Glutamatergic neuron (in vitro differentiated cells): ENCODE measurements at places on chromosomes 12 and 14.

DNA sequence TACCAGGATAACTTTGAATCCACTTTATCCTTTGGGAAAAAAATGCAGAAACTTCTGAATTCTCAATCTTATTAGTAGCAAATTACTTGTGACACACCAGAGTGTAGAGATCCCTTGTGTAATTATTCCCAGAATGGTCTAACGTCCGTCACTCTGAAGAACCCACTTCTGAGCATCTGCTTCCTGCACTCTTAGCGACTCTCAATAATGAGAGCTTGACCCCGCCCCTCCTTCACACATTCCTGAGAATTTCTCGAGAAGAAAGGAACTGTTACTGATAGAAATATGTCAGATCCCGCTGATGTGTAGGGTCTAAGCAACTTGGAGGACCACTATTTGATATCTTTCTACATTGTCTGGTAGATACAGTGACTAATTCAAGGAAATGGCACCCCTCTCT is 218.3 kb upstream of the PDZRN4 start:
- DNase-seq, result no peak

DNA sequence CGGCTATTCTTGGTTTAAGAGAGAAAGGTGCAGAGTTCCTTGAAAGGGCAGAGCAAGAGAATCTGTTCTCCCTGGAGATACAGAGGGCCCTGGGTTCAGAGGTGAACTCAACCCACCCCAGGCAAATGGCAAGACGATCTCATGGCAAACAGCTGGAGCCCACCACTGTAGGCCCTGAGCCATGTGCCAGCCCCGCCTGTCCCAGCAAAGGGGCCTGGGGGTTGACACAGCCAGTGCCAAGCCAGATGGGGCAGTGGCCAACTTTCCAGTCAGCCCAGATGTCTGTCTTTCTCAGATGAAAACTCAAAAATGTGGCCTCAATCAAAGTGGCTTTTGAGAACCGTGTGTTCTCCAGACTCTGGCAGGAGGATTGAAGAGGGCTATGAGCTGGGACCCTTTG is 51.8 kb downstream of the ISCA2 start:
- no peak for DNase-seq

DNA sequence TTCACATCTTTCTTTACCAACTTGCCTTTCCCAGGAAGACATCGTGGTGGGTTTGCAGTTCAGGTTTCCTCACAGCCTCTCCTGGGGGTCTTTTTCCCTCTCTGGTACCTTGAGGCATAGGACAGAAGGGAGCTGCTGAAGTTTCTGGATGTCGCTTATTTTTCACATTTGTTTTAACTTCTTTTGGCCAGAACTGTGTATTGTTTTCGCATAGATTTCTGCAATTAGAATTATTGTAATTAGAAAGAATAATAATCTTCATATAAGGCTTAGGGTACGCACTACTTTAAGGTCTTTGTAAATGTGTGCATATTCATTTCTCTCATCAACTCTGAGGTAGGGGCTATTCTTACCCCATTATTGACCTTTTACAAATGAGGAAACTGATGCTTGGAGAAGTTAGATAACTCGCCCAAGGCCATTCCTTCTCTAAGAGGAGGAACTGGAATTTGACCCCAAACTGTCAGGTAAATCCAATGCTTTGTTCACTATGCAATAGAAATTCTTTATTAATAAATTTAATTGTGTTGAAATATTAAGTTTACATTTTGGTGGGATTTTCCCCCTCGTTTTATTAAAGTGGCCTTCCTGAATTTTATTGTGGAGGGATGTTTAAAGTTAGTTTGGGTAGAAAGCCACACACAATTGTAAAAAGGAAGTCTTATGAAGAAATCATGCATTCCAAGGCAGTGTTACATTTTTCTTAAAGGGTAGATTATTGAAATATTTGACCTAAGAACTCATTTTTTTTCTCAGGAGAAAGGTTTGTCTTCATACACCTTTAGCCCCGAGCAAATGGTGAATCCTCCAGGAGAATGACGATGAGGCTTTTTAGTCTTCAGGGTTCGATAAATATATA is 12.1 kb upstream of the SLC38A2 start:
- DNase-seq, result no peak

- no peak for DNase-seq
Observed at GRCh38 chr12:68199127-68199526, 26.5 kb downstream of the IL26 start.

DNA sequence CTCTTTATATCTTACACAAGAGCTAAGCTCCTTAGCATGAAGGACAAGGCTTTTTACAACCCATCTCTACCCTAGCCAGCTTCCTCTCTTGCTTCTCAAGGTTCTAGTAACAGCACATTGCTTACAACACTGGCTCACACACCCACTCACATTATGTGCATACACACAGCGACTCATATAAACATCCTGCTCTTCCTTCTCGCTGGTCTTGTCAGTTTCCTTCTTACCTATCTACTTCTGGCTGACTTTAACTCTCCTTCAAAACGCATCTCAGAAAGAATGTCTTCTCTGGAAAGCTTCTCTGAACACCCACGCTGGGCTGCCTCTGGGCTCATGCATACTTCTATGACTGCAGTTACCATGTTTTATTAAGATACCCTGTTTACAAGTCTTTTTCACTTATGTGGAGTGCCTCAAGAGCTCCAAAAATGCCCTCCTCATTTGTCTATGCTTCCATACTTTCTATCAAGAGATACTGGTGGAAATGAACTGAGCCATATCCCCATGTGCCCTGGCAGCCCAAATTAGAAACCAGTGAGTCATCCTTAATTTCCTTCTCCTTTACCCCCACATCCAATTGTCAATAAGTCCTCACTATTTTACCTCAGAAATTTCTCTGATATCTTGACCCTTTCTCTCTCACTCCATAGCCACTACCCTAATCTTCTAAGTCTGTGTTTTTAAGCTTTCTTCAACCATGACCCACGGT is 126.9 kb upstream of the KRAS start:
- DNase-seq, result no peak

GRCh38 chr12:130431176-130431575 is 93.5 kb downstream of the PIWIL1 start:
- DNase-seq, result no peak

- DNase-seq, result peak; percentile 20
Observed at GRCh38 chr14:64388533-64389285, 556 bp downstream of the MTHFD1 start.

DNA sequence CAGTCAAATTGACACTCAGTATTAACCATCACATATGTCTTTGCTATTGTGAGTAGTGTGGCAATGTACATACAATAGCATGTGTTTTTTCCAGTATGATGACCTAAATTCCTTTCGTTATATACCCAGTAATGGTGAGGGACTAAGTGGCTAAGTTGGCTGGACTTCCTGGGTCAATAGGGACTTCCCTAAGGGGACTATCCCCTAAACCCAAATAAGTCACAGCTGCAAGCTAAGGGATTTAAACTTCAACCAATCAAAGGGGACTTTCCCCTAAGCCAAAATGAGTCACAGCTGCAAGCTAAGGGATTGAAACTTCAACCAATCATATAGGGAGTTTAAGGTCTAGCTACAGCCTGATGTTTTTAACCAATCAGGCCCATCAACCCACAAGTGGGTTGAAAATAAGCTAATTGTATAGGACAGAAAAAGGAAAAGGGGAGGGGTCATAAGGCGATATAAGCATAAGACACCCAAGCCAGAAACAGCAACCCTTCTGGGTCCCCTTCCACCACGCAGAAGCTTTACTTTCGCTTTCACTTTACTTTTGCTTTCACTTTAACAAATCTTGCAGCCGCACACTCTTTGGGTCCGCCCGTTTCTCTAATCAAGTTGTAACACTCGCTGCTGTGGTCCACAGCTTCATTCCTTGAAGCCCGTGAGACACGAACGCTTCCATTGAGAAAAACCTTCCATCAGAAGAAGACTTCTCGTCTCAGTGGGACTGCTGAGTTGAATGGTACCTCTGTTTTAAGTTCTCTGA is 404.4 kb downstream of the FLRT2 start:
- DNase-seq, result no peak

- no peak for DNase-seq
Observed at GRCh38 chr14:22561661-22562579, 27.1 kb downstream of the DAD1 start.

GRCh38 chr12:92615703-92616102 is 87.1 kb upstream of the PLEKHG7 start:
- no peak for DNase-seq

- no peak for DNase-seq
Observed at GRCh38 chr12:126243814-126244440, 1178.7 kb downstream of the AACS start.

DNA sequence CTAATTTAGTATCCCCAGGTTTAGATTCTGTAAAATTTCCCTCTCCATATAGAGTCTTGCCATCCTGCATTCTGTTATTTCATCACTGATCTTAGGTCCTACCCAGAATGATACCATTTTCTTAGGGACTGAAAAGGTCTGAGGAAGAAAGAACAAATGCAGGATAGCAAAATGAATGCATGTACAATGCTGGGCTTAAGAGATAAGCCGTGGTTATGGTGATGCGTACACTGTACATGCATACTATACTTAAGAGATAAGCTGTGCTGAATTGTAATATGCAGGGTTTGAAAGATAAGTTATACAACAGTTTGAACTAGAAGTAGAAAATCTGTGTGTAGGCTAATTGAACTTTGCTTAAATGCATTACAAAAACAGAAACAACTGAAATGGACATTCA is 416.2 kb downstream of the C12orf50 start:
- DNase-seq, result no peak

- DNase-seq, result no peak
Observed at GRCh38 chr12:104466709-104467345, 10.1 kb downstream of the CHST11 start.

GRCh38 chr14:88488897-88489296 is 65.9 kb downstream of the PTPN21 start:
- no peak for DNase-seq

DNA sequence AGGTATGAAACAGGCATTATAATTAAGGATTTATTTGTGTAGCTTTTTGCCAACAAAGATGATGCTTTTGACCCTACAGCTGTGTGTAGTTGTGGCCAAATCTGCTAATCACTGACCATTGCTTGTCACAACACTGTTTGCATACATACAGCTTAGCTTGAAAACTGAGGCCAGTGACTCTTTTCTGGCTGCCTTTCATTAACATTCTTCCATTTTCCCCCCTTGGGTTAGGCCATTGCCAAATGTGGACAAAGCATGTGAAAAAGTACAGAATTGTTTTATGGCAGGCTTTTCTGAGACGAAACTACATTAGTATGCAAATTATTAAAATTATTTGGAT is 263.3 kb downstream of the SLC16A7 start:
- DNase-seq, result no peak

DNA sequence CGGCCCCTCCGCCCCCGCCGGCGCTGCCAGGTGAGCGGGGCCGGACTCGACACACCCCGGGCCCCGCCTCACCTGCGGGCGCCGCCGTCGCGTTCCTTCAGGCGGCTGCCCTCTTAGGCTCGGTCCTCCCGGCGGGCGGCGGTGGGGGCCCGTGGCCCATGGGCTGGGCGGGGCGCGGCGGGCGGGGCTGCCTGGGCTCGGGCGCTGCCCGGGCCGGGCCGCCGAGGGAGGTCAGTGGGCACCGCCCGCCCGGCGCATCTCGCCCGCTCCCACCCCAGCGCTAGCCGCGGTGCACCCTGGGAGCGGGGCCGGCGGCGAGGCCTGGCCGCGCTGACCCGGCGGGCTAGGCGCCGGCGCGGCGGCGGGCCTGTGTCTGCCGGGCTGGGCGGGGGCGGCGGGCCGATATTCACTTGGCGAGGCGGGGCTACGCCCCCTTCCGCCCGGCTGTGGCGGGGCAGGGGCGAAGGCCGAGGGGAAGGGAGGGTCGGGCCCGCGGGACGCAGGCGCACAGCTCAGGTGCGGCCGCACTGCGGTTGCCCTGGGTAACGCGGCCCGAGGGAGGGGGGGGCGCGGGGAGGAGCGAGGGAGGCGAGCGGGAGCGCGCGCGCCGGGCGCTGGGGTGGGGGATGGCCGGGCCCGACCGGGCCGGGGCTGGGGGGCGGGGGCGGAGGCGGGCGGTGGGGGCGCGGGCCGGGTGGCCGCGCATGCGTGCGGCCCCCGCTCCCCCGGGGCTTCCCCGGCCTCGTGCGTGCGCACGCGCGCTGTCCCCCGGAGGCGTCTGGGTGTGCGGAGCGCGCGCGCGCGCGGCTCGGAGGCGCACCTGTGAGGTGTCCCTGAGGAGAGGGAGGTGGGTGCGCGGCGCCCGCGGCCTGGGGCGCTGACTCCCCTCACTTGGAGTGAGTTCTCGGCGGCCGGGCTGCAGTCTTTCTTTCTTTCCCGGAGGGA is at the start of the genes CCDC92 and ZNF664:
Gene CCDC92, minus strand, starts transcription at position 375 of the 945 bp plus-strand sequence. CDS start 28,526 bp downstream, outside the sequence.
Gene ZNF664, plus strand, starts transcription at position 759 of the 945 bp plus-strand sequence. CDS start 38,930 bp downstream, outside the sequence.
- DNase-seq, result peak; percentile 99

DNA sequence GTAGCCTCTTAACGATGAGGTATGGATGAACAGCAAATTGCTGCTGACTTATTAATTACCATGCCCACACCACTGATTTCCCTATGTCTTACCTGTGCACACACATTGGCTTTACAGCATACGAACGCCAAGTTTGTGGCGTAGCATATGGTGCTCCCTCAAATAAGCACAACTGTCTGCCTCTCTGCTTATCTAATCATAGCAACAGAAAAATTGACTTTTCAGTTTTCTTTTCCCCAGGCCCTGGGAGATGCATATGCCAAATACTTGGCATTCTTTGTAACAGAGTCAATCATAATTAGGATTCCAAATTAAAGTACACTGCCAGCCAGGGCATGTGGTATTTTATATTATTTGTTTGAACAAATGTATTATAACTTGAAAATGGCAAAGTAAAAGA is 625.5 kb downstream of the DIO2 start:
- no peak for DNase-seq

DNA sequence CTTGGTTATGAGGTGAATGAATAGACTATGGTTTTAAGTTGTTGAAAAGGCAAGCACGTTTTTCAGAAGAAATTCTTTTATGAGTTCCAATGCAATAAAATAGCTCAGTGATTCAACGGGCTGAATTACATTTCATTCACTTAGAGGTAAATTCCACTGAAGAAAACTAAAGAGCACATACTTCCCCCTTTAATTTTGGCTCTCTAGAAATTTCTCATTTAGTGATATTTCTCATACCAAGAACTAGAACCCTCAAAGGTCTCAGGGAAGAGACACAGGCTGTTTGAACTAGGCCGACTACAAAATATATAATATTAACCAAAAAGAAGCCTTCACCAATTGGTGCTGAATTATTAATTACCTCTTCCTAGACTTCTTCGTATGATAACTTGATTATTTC is 68.6 kb downstream of the TAOK3 start:
- no peak for DNase-seq

- no peak for DNase-seq
Observed at GRCh38 chr12:76777765-76778216, 13.9 kb downstream of the ZDHHC17 start.

GRCh38 chr12:10635306-10635705 is 21.9 kb upstream of the MAGOHB start:
- DNase-seq, result no peak

GRCh38 chr12:75722714-75723200 is 211.3 kb upstream of the KRR1 start:
- DNase-seq, result no peak

DNA sequence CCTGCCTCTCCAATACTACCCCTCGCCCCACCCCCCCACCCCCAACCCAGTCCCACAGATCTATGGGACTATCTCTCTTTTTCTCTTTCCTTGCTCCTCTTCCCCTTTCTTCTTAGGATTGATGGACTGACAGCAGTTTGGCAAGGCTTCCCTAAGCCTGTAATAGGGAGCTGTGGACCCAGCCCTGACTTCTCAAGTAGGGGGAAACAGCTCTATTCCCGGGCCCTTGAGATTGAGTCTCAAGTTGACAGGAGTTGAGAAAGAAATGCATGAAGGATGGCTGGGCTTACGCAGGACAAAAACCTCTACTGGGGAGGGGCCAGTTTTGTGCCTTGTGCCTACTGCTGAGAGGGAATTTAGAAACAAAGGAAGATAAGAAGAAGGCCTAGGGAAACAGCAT is 60.4 kb downstream of the SMUG1 start:
- no peak for DNase-seq
